Stimulated activated CD4-positive, alpha-beta T cell treated with anti-CD3 and anti-CD28 coated beads, Interleukin-1b, Interleukin-23, amount 100 ng/mL, for 4 hours (primary cell): ENCODE measurements at places on chromosomes 11 and 22.

DNA sequence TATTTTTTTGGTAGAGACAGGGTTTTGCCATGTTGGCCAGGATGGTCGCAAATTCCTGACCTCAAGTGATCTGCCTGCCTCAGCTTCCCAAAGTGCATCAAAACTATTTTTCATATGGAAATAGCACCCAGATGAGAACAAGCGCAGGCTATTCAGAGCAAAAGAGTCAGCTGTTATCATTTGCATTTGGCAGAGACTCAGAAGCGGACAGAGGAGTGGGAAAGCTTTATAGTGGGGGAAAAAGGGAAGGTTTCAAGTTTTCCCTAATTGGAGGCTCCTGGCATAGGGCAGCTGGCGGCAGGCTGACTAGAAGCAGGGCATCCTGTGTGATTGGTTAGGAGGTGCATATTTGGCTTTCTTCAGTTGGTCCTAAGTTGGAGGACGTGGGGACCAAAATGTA is 20.2 kb downstream of the ATG13 start:
- DNase-seq, result no peak

- DNase-seq, result no peak
Observed at GRCh38 chr22:44540756-44541670, 43.0 kb upstream of the RTL6 start.

- no peak for DNase-seq
Observed at GRCh38 chr22:45204241-45204640, 36.5 kb downstream of the KIAA0930 start.

- no peak for DNase-seq
Observed at GRCh38 chr11:126949066-126949891, 51.3 kb downstream of the KIRREL3 start.

- DNase-seq, result no peak
Observed at GRCh38 chr22:27213766-27214581, 556.6 kb downstream of the MIAT start.

DNA sequence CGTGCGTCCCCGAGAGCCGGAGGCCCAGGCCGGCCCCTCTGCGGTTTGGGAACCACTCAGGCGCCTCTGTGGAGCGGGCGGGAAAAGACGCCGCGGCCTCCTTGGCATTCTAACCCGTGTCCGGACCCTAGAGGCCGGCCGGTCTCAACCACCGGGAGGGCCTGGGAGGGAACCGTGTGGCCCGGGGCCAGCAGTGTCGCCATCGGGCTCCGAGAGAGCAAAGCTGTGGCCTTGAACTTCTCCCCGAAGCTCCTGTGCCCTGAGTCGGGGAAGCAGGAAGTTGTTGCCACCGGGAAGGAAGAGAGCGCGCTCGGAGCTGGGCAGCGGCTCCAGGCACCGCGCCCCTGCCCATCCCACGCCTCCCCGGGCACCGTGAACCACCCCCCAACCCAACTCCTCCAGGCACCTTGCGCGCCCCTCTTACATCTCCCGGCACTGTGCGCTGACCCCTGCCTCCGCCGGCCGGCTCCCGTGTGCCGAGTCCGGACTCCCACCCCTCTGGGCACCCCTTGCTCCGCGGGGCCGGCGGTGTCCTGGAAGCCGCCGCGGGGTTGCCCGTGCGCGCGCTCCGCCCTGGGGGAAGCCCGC is 80.0 kb upstream of the PPARA start:
- peak; percentile 42 for DNase-seq

GRCh38 chr11:35962369-35963138 is 18.7 kb downstream of the LDLRAD3 start:
- no peak for DNase-seq

GRCh38 chr11:112997857-112998466 is 36.7 kb downstream of the NCAM1 start:
- no peak for DNase-seq

DNA sequence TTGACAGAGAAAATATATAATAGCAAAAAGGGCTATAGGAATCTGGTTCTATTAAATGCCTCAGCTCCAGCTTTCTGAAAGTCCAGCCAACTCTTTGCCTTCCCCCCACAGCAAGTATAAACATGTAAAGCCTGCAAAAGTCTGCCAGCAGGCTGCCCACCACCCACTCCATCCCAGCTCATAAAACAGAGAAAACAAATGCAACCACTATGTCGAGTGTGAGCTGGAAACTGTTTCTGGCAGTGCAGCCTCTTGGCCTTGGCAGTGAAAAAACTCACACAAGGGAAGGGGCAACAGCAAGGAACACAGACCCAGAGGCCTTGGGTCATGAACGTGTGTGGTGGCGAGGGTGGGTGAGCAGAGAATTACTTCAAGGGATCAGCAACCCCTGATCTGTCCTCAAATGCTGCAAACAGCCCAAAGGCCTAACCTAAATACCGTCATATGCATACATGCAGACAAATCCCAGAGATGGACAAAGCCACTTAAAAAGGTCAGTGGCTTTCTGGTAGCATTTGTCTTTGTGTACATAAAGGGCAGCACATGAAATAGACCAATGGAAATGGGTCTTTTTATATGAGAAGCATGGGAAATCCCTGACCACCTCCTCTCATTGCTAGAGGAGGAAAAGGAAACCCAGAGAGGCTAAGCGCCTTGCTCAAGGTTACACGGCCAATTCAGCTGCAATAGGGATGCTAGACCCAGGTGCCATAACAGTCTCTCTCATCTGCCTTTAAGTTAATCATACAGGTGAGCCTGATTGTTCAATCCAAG is 74.8 kb downstream of the NAT10 start:
- no peak for DNase-seq

GRCh38 chr11:57647372-57647771 is 2.3 kb downstream of the YPEL4 start:
- DNase-seq, result no peak

DNA sequence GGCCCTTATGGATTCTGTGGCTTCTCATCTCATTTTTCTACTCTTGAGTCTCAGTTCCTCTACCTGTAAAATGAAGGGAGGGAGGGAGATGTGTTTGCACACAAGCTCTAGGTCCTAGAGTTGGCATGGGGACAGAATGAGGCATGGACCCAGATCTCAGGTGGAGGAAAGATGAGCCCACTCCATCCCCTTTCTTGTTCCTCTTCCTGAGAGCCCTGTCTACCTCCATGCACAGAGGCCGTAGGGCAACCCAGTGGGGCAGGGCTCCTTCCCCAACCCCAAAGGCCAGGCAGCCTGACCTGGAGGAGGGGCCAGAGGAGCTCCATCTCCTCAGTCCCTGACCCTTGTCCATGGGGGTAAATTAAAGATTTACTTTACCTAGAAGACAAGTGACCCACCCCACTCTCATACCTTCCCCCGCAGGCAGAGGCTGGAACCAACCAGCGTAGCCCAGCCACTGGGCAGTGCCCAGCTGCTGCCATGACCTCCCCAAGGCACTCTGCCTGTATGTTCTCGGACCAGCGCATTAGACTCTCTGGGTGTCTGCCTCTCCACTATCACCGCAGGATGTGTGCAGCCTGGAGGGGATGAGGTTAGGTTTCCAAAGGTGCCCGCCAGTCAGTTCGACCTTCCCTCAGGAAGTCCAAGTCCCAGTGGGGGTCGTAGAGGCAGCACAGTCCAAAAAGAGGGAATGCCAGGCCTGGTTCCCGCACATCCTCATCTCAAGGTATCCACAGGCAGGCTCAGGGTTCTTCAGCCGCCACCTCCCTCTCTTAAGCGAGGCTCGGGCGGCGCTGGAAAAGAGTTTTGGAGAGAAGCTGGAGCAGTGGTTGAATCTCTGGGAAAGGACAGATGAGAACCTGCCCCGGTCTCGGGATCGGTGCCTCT is 3.0 kb downstream of the SMTN start:
- DNase-seq, result no peak
